ENCODE measurements at places on chromosomes 7 and 10.
A peak's percentile ranks its signal among the peaks of the same experiment; 100 is the strongest.

- no peak for DNase-seq
These were observed 121.5 kb upstream of the PRSS58 start for GRCh38 chr7:142379201-142379885.

- DNase-seq: peak; percentile 50
These were observed 6.0 kb downstream of the COL13A1 start for GRCh38 chr10:69807696-69808095.

DNA sequence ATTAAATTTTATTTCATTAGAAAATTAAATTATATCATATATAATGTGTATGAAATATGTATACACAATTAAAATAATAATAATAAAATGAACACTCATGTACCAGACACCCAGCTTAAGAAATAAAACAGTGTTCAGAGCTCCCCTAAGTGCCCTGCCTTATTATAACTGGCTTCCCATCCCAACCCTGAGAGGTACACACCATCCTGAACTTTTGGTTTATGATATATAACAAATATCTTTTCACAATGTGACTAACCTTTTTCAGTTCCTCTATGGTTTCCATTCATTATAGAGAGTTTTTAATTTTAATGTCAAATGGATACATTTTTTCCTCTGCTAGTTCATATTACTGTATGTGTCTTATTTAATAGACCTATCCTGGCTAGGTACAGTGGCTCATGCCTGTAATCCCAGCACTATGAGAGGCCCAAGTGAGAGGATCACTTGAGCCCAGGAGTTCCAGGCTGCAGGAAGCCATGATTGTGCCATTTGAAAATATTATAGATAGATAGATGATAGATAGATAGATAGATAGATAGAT lies 24.0 kb upstream of the STEAP2 start:
- no peak for DNase-seq

DNA sequence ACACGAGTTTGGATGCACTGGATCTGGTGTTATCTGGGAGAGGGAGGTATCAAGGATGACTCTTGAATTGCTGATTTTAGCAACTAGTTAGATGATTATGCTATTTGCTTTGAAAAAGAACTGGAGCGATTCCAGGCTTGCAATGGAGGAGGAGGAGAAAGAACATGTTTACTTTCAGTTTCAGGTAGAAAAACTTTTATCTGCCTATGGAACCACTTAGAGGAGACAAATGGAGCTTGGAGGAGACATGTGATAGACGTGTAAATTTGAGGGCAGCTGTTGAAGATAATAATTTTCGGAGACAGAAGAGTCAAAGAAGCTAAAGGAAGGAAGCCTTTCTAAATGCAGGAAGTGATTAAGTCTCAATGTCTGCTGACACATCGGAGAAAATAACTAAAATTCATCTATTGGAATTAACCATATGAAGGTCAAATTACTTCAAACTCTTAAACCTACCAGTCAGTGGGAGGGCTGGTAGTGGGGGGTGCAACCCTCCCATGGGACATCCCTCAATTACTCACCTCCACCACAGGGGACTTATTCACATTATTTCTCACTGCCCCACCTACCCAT lies 56.4 kb upstream of the GNAI1 start:
- DNase-seq: peak; percentile 12

DNA sequence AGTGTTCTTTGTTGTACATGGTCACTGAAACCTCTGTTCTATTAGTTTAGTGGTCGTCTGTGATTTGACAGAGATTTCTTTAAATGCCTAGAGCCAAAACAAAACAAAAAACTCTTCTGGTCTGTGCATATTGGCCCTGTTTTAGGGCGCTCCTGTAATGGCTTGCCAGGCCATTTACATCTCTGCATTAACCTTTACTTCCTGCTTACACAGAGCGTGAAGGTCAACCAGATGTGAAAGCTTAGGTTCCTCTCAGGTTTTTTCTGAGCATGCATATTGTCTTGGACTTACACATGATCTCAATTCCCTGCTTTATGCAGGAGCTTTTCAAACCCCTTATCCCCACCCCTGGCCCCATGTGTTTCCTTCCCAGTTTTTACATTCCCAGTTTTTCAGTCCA lies 9.6 kb downstream of the ZNF37A start:
- DNase-seq: no peak

GRCh38 chr10:64699244-64699643 lies 1178.0 kb downstream of the REEP3 start:
- DNase-seq: no peak

GRCh38 chr10:110034596-110034995 lies 26.8 kb downstream of the ADD3 start:
- no peak for DNase-seq

GRCh38 chr7:1715671-1716074 lies 45.6 kb downstream of the ELFN1 start:
- DNase-seq: no peak

DNA sequence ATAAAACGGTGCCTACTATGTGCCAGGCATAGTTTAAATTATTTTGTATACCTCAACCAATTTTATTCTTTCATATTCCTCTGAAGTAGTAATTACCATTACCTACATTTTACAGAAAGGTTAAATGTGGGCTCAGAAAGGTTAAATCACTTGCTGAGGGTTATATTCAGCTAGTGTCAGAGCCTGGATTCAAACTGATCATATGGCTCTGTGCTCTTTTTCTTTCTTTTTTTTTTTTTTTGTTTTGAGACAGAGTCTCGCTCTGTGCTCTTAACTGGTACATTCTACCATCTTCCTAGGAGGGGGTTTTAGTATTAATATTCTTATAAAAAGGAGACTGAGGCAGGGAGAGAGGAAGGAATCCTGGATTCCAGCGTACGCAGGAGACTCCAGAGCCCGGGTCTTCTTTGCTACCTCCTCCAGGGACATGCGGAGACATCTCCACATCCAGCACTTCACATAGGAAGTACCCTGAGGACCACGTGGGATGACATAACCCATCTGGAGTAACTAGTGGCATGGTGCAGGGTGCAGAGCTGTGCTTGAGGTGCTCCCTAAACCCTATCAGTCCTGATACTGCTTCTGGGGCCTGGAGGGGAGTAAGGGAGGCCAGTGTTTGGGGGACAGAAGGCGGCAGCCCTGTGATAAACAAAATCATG lies 29.6 kb upstream of the ATXN7L1 start:
- no peak for DNase-seq

- no peak for DNase-seq
These were observed 45.1 kb downstream of the ST8SIA6 start for GRCh38 chr10:17409170-17409733.

DNA sequence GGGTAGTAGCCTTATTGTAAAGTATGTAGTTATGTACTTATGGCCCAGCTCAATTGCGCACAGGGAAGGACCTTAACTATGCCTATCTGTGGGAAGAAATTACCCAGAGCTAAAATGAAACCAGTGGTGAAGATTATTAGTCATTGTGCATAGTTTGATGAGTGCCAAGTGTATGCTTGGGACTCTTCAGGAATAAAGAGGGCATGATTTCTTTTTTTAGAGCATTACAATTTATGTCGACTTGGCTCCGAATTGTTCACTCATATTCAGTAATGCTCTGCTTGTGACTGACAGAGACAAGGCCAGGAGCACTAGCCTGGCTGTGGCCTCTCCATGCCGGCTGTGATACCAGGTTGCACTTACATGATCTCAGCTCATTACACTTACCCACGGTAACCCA lies 269.5 kb downstream of the TRIL start:
- DNase-seq: peak; percentile 42

DNA sequence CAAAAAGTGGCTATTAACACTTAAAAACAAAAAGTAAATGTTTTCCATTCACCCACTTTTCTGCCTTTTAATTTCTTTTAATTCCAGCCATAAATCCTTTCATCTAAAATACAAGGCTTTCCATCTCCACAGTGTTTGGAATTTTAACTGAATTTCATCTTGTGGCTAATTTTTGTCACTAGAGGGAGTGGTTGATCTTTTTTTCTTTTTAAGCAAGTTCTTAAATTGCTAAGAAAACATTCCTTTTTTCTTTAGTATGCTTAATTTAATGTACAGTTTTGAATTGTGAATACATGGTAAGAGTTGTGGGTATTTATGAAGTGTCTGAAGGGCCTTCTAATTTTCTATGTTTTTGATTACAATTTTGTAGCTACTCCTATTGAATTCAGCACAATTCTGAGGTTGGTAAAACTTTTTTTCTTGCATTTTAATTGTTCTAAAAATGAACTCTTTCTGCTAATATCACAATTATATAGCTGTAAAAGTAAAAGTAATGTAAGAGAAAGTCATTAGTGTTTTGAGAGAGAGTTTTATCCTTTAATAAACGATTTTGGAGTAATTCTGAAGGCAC lies 54.9 kb upstream of the ANK3 start:
- no peak for DNase-seq

Data from brain microvascular endothelial cell (primary cell).